ENCODE measurements at places on chromosomes 4 and X. TPM values are rescaled to one million over a fixed set of nuclear protein-coding genes. Genes with fewer than 3 reads are reported as not detected.

The EMCN gene
- 9.0 TPM for total RNA-seq

The PNMA3 gene
- 0.26 TPM for total RNA-seq

The EREG gene
- total RNA-seq, result 63.8 TPM

The CITED1 gene
- total RNA-seq, result 3.0 TPM

The BRS3 gene
- total RNA-seq, result not detected

The RNF212 gene
- total RNA-seq, result 2.4 TPM

DNA sequence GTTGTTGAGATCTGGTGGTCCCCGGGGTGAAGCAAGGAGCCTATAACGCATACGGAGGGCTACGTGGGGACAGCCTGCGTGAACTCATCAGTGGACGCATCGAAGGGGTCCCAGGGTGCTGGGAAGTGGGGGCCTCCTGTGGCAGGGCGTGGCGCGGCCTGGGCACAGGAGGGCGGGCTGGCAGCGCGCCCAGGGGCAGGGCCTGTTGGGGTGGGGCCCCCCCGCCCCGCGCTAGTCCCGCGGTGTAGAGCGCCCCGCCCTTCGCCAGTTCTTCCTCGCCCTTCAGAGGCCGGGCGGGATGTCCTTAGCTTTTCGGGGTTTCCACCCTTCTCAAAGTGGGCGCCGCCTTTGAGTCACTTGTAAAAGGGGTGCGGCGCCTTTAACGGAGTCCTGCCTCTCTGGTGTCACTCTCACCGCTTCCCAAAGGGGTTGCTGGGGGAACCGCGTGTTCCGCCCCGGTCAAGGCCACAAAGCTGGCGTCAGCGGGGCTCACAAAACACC, 632 bp downstream of the PLP2 start:
- peak; percentile 83 for DNase-seq

GRCh38 chrX:14295426-14295825, 233.9 kb upstream of the GLRA2 start:
- DNase-seq, result no peak

DNA sequence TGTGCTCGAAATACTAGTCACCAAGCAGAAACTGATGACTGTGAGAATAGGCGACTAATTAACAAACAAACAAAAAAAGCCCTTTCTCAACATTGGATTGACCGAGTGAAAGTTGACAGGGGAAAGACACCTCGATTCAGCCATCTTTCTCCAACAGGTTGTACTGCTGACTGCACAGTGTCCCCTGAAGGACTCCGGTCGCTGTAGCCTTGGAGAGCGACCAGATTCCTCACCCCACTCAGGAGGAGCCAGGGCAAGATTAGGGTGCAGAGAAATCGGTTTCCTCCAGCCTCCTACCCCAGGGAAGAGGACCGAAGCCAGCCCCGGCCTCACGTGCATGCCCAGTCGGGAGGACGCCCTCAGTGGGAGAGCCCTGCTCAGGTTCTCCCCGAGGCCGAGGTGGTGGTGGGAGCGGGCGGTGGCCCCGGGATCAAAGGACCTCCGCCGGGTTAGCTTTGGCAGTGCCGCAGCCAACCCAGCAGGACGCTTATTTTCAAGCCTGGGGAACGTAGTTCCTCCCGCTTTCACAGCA, 1.1 kb upstream of the RAP1GDS1 start:
- DNase-seq, result peak; percentile 71

DNA sequence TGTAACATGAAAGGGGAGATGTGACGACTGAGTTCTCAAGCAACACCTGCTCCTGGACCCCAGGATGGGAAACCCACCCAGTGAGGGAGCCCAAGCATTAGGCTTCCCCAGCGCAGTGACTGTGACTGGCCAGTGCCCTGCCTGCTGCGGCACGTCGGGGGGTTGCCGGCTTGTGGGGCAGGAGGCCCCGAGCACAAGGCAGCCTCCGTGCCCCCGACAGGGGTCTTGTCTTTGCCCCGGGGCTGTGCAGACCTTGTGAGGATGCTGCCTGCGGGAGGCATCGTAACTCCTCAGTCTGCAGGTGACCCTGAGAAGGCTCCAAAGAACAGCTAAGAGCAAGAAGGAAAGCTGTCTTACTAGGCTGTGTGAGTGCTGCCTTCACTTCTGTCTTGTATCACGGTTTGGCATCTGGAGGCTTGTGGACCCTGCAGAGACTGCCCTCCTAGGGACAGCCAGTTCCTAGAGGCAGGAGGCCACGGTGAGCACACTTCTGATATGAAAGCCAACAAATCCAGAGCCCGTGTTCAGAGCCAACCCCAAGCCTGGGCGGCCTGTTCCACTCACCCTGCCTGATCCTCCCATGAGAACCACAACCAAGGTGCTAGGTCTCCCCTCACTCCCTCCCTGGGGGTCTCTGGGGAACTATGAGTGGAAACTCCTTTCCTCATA, 47.7 kb downstream of the FGFRL1 start:
- DNase-seq, result peak; percentile 58

DNA sequence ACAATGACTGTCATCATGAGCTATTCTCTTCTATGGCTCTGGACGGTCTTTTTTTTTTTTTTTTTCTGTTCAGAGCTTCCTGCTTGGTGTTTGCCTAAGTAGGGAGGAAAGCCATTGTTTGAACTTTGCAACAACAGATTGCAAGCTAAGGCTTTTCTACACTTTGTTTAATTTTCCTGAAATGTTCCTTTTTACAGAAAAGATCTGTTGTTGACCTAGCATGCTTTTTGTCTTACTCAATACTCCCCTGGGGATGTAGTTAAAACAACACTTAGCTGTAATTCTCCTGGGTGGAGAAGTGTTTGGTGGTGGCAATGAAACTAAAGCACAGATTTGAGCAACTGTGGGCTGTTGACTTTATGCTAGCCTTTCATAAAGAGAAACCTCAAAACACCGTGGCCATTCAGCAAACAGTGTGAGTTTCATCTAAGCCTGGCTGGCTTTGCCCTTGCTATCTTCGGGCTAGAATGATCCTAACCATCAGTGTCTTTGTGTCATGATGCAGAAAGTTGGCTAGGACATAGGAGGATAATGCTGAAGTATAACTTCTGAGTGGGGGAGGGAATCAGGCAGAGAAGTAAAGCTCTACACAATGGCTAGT, 110.5 kb downstream of the ANXA3 start:
- DNase-seq, result no peak

DNA sequence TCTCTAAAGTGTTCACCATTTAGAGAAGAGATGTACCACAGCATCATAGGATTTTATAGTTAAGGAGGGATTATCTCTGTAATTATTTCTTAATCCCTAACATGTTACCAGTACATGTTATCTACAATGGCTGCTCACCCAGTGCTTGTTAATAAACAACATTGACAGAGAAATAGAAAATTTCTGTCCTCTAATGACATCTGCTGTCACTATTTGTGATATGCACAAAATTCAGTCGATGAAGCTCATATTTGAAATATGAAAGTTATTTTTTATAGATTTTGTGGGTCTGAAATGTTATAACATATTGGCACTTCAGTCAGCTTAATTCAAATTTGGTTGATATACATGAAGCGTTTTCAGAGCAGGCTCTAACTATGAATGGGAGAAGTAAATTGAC, 48.8 kb upstream of the GRXCR1 start:
- no peak for DNase-seq

DNA sequence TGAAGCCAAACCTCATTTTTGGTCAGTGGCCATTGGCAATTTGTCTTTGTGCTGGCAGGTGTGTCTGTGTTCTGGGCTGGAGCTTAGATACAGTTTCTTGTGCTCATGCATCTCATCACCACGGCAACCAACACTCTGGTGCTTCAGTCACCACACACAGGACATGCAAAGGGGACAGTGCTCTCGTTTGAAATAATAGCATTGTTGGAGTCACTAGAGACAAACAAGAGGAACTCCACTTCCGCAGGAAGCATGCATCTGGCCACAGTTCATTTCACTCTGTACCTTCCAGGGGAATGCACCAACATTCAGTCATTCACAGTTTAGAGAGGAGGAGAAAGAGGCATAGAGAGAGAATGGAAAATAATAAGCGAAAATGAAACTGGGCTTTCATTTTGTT, 267.4 kb downstream of the ANK2 start:
- DNase-seq, result no peak

- no peak for DNase-seq
These were observed 29.9 kb upstream of the TET2 start for GRCh38 chr4:105116616-105117319.

- DNase-seq, result no peak
These were observed 527.7 kb downstream of the ANKRD50 start for GRCh38 chr4:124184792-124185191.

GRCh38 chr4:37982736-37983135, 22.5 kb downstream of the PTTG2 start:
- DNase-seq, result no peak

- DNase-seq, result no peak
These were observed 230.0 kb upstream of the LNX1 start for GRCh38 chr4:53821179-53821851.

DNA sequence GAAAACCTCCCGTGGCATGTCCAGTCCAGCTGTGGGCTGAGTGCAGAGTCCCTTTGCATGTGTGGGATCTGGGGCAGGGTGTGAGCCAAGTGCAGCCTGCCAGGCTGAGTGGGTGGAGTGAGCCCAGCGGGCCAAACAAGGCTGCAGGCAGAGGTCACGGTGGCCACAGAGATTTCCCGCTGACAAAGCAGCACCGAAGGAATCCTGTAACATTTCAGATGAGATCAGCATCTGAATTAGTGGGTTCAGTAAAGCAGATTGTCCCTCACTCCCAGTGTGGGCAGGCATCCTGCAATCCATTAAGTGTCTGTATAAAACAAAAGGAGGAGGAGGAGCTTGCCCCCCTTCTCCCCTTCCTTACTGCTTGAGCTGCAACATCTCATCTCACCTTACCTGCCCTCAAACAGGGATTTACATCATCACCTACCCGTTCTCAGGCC, 324.4 kb downstream of the FAT4 start:
- no peak for DNase-seq

DNA sequence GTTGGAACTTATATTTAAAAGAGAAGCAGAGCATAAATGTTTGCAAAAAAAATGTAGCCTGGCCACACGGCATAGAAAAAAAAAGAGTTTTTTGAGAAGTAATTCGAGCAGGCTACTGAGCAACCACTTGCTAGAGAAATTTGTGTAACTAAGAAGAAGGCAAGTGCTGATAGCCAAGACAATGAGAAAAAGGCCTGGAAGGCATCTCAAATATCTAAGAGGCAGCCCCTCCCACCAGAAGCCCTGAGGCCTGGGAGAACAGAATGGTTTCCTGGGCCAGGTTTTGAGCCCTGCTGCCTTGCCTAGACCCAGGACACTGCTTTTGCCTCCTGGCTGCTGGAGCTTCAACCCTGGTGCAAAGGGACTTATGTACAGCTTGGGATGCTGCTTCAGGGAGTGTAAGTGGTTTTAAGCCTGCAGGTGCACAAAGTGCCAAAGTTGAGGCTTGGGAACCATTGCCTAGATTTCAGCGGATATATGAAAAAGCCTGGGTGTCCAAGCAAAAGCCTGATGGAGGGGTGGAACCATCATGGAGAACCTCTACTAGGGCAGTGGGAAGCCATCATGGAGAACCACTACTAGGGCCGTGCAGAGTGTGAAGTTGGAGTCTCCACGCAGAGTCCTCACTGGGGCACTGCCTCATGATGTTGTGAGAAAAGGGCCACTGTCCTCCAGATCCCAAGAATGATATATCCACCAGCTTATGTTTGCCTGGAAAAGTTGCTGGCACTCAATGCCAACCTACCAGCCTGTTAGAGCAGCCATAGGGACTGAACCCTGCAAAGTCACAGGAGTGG, 9.7 kb downstream of the TECRL start:
- no peak for DNase-seq

- no peak for DNase-seq
These were observed 78.9 kb downstream of the NDST3 start for GRCh38 chr4:118113220-118113619.

DNA sequence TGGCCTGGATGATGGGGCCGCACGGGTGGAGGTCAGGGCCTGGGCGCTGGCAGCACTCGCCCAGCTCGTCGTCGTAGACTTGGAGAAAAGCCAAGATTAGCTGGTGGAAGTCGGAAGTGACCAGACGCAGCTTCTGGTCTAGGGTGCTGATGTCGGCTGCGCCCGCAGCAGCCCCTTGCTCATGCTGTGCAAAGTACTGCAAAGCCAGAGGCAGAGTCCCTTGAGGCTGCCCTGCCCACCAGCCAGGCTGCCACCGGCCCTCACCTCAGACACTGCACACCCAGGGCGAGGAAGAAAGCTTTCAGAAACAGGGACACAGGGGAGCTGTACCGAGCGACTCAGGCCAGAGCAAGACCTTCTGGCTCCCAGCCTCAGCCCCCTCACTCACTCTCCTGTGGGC, 9.7 kb upstream of the TREX2 start:
- DNase-seq, result no peak

- DNase-seq, result no peak
These were observed 86.7 kb upstream of the MAGEA4 start for GRCh38 chrX:151825925-151826485.

DNA sequence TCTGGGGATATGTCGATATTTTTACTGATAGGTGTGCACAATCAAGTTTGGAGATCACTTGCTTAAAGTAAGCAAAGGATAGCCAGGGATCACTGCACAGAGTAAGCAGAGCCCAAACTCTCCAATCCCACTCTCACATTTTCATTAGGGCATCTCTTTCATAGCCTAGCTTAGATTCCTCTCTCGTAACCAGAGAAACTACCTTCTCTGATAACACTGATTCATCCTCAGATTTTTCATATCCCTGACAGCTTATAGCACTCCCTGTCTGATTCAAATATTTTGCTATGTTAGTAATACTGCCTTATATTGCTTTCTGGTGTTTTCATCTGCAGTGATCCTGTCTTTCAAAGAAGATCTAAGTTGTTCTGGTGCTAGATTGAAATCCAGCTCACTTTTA, 123.7 kb downstream of the CBLL2 start:
- DNase-seq, result no peak

- no peak for DNase-seq
These were observed 1066.0 kb downstream of the FSTL5 start for GRCh38 chr4:161097821-161098220.

GRCh38 chr4:141890279-141890678, 253.9 kb downstream of the IL15 start:
- DNase-seq, result no peak

- DNase-seq, result no peak
These were observed 77.5 kb downstream of the MAGED4 start for GRCh38 chrX:52262195-52262546.

GRCh38 chr4:128942607-128943006, 133.1 kb downstream of the JADE1 start:
- DNase-seq, result no peak

DNA sequence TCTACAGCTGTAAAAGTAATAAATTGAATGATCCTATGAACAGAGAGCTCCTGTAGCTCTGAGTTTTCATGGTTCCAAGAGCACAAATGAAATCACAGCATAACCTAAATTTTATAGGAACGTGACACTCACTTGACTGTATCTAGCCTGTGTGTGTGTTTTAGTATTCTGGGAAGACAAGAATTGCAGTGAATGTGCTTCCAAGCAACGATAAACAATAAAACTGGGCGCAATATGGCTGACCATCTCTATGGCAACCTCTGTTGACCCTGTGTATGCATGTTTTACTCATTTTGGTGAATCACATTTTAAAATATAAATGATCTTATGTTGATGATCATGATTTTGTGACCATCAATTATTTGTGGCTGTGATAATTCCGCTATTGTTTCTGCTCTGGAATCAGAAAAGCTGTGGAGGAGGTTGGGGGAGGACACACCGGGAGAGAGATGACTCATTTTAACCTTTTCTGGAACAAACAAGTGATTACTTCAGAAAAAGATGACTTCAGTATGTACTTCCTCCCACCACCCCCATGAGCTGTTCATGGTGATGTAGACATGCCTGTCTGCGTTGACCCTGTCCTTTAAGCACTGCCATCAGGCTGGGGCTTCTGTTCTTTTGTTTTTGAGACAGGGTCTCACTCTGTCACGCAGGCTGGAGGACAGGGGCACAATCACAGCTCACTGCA, 31.8 kb downstream of the USP11 start:
- peak; percentile 11 for DNase-seq

All from suprapubic skin (tissue), 4 donors.